Fibroblast of gingiva (primary cell): ENCODE measurements at places on chromosomes 7 and 10.

DNA sequence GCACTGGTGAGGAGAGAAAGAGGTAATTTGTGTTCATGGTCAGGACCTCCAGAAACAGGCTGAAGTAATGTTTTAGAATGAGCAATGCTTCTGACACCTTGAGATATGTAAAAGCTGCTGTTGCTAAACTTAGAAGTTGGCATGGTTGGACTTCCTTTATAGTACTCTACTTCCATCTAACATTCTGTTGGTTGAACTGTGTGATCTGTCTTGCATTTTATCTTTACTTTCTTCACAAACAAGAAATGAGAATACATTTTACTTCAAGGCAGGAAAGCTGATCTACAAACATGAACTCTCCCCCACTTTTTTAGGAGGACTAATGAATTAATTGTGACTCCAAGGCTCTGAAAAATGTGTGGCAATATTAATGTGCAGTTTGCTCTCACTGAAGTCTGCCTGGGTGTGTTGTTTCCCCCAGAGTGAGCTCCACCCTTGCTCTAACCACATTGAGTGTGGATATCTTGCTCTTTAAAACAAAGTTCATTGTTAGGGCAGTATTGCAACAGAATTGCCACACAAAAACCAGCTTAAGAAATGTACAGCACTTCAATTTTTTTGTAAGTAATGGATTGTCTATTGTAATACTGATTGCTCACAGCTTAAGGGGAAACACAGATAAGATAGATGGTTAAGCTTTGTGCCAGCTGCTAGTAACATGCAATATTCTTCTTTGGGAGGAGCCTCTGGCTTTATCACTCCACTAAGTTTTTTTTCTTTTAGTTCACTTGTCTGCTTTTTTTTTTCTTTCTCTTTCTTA is 69.0 kb downstream of the ADD3 start:
- peak; percentile 92 for DNase-seq

DNA sequence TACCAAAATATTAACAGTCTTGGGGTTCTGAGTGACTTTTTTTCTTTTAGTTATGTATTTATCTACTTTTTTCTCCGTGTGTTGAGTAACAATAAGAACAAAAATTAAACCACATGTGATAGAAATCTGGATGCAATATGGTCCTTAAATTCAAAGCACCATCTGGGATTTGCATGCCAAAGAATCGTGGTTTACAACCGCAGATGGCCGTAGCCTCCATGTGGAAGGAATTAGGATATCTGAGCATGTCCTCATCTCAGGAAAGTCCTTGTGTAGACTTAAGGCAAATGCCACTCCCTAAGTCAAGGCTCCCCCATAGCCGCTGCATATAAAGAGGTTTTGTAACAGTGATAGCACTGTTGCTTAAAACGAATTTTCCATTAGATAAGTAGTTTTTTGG is 304.0 kb downstream of the ZEB1 start:
- DNase-seq = peak; percentile 99

DNA sequence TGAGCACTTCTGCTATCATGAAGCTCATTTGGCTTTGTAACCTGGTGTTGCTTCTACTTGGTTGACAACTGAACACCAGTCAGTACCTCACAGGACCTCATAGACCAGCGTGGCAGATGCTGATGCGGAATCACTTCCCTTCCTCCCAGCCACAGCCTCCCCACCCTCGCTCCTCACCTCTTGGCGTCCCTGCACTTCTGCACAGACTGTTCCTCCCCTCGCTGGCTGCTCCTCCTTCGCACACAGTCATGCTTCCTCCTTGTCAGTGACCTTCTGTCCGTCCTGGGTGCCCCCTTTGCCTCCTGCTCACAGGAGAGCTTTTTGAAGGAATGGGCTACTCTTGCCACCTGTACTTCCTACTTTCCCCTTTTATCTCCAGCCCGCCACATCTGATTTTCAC is 61.4 kb upstream of the CTBP2 start:
- DNase-seq = no peak

DNA sequence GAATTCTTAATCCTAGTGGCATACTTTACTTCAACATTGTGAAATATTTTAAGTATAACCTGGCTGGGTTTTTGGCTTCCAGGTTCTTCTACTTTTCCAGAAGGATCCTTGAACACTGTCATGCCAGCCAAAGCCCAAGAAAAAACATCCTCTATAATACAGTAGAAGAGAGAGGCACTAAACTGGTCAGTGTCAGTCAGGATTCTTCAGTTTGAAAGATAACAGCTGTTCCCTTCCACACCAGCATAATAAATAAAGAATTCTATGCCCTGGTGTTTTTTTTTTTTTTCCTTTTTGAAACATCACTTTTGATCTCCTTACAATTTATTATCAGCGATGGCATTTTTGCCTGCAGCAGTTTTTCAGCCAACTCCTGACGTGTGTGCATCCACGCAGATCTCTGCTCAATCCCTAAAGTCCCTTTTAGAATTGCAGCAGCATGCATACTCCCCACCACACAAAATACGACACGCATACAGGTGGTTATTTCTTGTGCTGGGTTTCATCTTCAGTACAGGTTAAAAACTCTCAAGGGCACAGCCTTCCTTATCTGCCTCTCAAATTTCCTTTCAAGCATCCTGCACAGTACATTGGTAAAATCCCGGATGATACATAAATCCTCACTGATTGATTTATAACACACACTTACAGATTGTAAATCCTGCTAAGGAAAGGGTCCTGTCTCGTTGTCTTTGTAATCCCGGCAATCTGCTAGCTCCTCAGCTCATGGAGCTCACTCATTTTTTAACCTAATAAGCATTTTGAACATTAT is 100.2 kb downstream of the TPK1 start:
- no peak for DNase-seq

DNA sequence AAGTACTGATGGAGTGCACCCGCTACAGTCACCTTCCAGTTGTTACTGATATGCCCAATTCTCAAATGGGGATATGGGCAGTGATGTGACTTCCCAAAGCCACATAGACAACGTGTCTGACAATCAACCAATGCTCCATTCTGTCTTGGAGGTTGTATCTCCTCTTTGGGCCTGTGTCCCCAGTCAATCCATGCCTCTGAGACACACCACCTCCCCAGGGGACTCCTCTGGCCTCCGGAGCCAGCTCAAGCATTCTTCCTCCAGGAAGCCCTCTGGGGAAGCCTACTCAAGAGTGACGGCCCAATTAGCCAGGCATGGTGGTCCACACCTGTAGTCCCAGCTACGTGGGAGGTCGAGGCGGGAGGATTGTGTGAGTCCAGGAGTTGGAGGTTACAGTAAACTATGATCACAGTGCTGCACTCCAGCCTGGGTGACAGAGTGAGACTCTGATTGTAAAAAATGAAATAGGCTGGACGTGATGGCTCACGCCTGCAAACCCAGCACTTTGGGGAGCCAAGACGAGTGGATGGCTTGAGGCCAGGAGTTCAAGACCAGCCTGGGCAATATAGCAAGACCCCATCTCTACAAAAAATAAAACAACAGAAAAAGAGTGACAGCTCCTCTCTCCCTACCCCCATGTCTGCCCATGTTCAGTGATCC is 99.5 kb upstream of the TNRC18 start:
- DNase-seq = peak; percentile 66

DNA sequence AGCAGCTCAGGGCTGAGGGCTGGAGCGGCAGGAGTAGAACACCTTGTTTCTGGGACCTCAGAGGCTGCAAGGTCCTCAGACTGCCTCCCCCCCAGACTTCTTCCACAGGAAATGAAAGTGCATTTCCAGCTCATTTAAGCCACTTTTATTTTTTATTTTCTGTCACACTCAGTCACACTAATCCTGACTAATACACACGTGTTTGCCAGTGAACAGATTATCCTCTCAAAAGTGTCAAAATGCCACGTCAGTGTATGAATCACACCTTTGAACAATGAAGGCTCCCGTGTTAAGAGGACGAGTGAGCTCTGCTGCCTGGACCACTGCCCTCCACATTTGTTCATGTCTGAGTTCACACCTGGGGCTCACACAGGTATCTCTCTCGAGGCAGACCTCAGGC is 488.5 kb downstream of the DNAJB6 start:
- DNase-seq = no peak

GRCh38 chr10:2610946-2611345 is 456.4 kb upstream of the PFKP start:
- no peak for DNase-seq

GRCh38 chr10:61063901-61064300 is 119.9 kb upstream of the RHOBTB1 start:
- no peak for DNase-seq

DNA sequence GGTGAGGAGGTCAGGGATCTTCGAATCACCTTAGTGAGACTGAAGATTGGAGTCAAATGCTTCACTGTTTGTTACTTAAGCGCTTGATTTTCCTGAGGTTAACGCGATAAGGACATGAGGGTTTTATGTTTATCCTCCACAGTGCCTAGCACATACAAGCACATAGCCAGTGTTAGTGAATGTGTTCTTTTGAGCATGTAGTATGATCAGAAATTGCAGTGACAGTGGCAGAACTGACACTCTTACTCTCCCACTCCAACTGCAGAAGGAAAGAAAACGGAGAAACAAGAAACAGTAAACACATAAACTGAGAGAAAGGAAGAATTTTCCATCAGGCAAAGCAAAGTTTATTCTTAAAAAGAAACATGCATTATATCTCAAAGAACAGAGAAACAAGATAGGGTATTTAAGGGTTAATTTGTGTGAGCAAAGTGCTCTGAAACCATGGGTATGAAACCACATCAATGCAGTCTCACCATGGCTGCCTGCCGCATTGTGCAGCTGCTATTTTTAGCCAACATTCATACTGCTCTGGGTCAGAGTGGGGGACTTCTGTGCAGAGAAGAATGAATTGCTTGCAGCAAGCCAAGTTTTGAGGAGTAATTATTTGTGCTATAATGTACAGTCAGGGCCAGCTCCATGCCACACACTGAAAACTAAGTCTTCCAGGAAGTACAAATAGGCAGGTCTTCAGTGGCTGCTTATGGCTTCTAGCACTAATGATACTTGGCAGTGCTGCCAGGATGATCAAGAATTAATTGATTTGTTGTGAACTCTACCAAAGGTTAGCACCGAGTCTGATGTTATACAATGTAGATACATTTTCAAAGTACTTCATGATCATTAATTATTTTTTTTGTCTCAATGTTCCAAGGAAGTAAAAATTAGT is 152.0 kb downstream of the MACC1 start:
- peak; percentile 85 for DNase-seq

DNA sequence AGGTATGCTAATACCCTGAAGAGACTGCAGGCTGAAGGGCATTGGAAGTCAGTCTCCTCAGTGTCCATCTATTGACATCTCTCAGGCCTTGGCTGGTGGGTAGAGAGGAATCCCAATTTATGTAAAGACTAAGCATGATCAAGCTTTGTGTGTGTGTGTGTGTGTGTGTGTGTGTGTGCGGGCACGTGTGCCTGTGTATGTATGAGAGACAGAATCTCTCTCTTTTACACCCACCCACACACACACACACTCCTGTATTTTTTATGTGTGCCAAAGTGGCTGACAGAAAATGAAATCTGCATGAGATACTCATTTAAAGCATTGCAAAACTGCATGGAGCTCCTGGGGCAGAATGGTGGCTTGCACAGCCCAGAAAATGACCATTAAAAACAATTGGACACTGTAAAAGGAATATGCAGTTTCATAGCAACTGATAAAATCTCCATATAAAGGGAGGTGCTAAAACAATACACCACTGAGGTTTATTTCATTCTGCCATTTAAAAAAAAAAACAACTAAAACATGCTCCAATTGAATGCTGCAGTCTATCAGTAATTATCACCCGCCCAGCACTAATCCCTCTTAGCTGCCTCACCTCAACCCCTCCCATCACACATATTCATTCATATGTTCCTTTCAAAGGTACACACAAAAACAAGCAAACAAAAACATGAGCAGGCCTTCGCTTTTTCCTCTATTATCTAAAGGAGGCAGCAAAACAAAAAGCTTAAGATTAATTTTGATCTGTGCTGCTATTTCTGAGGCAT is 385.0 kb downstream of the KCNMA1 start:
- no peak for DNase-seq

DNA sequence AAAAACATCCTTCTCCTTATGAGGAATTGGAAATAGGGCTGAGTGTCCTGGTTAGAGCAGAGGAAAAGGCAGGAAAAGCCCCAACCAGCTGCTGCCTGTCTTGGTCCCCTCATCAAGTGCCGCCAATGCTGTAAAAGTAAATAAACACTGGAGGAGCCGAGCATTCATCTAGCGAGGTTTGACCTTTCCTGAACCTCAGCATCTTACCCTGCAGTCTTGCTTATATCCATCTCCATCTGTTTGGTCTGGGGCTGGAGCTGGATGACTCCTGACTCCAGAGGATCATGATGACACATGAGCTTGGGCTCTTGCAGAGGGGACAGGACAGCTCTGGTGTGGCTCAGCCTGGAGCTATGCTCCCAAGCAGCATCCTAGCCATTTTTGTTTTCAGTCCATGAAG is 501.1 kb downstream of the TNS3 start:
- no peak for DNase-seq

DNA sequence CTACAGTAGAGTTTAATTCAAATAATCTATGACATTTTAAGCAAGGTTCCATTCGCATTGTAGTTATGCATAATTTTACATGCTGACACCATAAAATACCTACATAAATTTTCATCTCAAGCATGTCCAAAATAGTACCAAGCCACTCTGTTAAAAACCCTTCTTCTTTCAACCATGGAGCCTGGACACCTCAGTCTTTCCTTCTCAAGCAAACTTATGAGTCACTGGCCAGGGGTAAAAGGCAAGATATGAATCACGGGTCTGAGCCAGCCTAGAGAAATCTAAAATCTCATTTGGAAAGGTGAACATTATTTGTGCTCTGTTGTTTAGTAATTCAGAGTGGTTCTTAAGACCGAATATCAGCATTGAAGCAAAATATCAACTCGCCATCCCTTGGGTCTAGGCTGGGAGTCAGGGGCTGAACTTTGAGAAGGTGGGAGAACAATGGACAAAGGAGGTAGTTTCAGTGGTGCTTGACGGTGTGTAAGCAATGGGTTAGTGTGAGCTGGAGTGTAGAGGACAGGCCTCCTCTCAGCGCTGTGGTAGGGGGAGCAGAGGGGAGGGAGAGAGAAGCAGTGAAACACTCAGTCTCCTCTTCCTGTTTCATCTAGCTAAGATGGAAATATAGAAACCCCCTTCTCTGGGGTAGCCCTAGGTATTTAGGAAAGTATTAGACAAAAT is 19.1 kb upstream of the GPAM start:
- DNase-seq = no peak

GRCh38 chr7:103856929-103857328 is 132.5 kb downstream of the RELN start:
- DNase-seq = no peak

DNA sequence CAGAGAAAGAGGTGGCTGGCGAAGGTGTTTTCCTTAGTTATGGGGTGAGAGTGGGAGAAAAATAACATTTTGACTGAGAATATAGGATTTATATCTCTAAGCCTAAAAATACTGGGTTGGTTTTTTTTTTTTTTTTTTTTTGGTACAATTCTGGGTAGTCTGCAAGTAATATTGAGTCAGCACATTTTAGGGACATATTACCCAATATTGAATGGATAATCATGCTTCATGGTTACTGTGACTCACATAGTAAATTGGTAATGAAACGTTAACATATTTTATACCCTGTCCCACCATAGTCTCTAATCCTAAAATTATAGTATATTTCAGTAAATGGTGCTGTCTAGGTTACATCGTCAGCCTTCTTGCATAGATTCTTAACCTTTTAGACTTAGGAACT is 91.4 kb downstream of the TPST1 start:
- peak; percentile 82 for DNase-seq
